ENCODE measurements at places on chromosomes 2 and 18. TPM values are rescaled to one million over a fixed set of nuclear protein-coding genes. Genes with fewer than 3 reads are reported as not detected.

Gene GMPPA
- total RNA-seq = 26.9 TPM

Gene SETBP1
- total RNA-seq = 1.6 TPM

Gene ARHGEF4
- total RNA-seq = 10.2 TPM

Gene RGPD3
- total RNA-seq = not detected

Gene CROCC2
- not detected for total RNA-seq

Gene MAP3K2
- total RNA-seq = 80.6 TPM

Gene VIL1
- total RNA-seq = not detected

Gene TMEM163
- not detected for total RNA-seq

Gene CFC1
- total RNA-seq = not detected

Gene DHX57
- 20.8 TPM for total RNA-seq

Gene RAB17
- not detected for total RNA-seq

Gene SKA1
- 0.31 TPM for total RNA-seq

Gene SPAG16
- 8.3 TPM for total RNA-seq

Gene KCNE4
- not detected for total RNA-seq

Gene HJURP
- not detected for total RNA-seq

Gene PPP3R1
- total RNA-seq = 76.3 TPM

Gene FOXD4L1
- 0.21 TPM for total RNA-seq

Gene LIMS4
- total RNA-seq = 0.23 TPM

Gene PAIP2B
- total RNA-seq = 12.1 TPM

Gene LOXL3
- total RNA-seq = not detected

Gene LDLRAD4
- total RNA-seq = 56.8 TPM

Gene UGT1A3
- total RNA-seq = not detected

Gene SLC16A14
- total RNA-seq = 1.6 TPM

Gene TWIST2
- total RNA-seq = not detected

Gene SFXN5
- 17.1 TPM for total RNA-seq

Gene DSC2
- not detected for total RNA-seq

Gene HMSD
- not detected for total RNA-seq

Gene NCL
- 467 TPM for total RNA-seq

Gene ALK
- not detected for total RNA-seq

Gene ABCG5
- total RNA-seq = not detected

Gene SLC1A4
- total RNA-seq = 1.9 TPM

Gene SERPINB2
- total RNA-seq = 1.9 TPM

Gene C2orf80
- total RNA-seq = not detected

Gene CPLX4
- total RNA-seq = not detected

Gene SERPINB13
- total RNA-seq = not detected
